ENCODE measurements at places on chromosomes 11 and 22.
A peak's percentile ranks its signal among the peaks of the same experiment; 100 is the strongest.

DNA sequence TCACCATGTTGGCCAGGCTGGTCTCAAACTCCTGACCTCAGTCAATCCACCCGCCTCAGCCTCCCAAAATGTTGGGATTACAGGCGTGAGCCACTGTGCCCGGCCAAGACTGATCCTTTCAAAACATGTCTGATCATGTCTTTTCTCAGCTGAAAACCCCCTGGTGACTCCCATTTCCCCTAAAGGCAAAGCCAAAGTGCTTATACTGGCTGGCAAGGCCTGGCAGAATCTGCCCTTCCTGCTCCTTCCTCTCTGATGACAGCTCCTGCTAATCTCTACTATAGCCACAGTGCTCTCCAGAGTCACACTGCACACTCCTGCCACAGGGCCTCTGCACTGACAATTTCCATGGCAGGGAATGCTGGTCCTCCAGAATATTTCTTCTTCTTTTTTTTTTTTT lies 2.6 kb upstream of the MCHR1 start:
- no peak for ATAC-seq

DNA sequence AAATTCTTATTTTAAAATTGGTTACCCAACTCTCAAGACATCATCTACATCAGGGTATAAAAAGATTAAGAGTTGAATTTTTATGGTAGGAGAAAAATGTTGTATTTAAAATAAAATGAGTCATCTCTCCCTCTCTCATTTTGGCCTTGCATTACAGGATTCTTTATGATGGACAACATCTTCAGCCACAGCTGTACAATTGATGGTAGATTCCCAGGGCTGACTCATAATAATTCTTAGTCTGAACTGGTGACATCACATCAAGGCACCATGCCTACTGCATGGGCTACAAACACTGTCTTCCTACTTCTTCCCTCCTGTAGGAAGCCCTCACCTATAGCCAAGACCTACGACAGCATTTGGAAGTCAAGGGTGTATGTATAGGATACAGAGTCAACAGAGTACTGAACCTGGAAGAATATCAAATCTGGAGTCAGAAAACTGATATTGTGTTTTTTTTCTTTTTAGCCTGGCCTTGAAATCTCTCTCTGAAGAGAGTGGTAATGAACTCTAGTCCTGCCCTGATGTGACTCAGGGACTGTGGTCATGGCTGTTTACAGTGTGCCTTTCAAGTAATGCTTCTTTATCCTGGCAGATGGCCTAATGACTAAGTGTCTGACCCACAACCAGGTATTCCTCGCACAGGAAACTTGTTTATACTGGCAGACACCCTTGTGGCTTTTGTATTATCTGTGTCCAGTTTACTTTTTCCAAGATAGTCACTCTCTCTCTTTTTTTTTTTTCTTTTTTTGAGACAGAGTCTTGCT lies 32.5 kb downstream of the MRGPRX2 start:
- ATAC-seq, result no peak

DNA sequence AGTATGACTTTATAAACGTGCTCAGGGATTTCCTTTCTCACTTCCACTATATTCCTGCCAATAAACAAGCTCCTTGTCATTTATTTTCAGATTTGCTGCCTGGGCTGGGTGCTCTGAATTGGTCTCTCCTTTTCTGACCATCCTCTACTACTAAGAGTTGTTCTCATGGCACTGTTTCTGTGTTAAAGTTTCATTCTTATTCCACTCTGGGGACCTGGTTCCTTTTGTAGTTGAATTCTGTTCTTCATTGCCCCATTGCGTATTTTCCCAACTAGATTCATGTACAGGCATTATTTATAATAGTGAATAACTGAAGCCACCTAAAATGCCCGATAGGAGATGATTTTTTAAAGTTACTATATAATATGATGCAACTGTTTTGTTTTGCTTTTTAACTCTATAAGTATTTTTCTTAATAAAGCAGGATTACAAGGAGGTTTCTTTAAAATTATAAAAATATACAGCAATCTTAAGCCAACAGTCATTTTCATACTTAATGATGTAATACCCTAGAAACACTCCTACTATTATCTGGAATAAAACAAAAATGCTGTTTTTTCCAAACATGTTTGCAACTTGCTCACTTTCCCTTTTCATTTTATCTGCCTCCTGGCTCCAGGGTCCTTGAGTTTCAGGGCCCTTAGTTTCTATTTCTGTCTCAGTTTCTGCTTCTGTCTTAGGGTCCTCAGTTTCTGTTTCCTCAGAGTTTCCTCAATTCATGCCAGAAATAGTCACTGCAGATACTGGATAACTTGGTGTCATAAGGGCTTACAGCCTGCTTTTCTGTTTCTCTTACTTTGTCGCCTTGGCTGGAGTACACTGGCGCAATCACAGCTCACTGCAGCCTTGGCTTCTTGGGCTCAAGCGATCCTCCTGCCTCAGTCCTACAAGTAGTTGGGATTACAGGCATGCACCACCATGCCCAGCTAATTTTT lies 9.8 kb upstream of the FUT4 start:
- no peak for ATAC-seq

GRCh38 chr11:79294845-79295731 lies 145.7 kb downstream of the TENM4 start:
- ATAC-seq, result no peak

DNA sequence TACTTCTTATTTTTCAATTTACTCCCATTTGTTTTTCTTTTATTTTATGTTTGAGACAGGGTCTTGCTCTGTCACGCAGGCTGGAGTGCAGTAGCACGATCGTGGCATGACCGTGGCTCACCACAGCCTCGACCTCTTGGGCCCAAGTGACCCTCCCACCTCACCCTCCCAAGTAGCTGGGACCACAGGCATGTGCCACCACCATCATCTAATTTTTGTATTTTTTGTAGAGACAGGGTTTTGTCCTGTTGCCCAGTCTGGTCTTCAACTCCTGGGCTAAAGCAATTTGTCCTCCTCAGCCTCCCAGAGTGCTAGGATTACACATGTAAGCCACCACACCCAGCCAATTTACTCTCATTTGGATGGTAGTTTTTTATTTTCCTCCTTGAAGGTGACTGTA lies 679.3 kb upstream of the CCDC179 start:
- ATAC-seq, result no peak

- ATAC-seq, result no peak
These were observed 2.9 kb downstream of the C11orf87 start for GRCh38 chr11:109424901-109425300.

DNA sequence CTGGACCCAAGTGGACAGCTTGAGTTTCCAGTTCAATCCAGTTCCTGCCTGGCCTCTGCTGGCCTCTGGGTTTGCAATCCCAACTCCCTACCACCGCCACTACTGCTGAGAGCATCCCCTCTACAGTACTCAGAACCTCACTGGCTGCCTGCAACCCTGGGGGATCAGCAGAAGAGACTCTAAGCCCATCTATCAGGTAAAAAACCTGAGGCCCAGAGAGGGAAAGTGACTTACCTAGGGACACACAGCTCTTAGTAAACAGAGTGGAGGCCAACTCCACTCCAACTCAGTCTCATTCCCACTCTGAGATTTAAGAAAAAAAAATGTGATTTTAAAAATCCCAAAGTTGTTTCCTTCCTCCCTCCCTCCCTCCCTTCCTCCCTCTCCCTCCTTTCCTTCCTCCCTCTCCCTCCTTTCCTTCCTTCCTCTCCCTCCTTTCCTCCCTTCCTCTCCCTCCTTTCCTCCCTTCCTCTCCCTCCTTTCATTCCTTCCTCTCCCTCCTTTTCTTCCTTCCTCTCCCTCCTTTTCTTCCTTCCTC lies 34.5 kb downstream of the APOL3 start:
- no peak for ATAC-seq

DNA sequence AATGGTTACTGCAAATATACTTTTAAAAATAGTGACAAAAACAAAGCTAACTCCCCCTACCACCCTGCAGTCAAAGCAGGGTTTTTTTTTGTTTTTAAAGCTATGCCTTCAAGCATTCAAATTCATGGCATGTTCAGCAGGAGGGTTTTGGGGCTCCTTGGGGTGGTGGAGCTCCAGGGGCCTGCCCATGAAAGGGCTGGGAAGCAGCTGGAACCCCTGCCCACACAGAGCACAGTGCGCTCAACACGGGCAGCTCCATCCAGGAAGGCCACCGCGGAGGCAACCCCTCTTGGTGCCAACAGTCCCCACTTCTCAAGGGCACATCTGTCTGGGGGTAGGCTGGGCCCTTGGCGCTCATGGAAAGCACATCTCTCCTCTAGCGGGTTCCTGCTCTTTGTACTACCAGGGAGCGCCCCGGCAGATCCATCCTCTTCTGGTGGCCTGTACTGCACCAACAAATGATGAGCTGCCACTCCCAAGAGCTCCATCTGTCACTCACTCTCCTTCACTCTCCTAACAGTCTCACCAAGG lies 16.6 kb upstream of the PHLDA2 start:
- no peak for ATAC-seq

DNA sequence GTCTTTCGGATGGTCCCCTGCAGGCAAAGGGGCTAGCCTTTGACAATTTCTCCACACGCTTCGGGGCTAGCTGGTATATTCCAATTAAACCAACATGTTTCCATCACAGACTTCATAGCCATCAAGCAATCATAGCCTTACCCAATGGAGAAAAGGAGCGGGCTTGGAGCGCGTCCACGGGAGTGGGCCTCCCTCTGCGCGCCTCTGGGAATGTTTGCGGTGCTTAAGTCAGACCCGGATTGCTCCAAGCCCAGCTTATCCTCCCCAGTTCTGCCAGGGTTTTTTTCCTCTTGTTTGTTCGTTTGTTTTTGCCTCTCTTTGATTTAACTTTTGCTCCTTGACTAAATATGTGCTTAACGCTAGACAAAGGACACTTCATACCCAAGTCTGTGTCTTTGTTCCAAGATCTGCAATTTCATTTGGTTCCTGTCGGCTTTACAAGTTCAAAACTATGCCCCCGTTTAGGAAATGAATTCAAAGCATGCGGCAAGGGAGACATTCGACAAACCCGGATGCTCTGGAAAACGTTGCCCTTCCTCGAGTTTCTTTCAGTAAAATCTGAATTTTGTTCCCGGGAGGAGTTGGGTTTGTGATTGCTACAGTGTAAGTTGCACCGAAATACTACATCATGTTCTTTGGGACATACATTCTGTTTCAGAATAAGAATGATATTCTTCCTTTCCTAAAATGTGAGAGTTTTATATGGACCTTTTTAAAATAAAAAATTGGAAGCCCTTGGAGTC lies 1.0 kb upstream of the GLB1L2 start:
- ATAC-seq, result no peak

DNA sequence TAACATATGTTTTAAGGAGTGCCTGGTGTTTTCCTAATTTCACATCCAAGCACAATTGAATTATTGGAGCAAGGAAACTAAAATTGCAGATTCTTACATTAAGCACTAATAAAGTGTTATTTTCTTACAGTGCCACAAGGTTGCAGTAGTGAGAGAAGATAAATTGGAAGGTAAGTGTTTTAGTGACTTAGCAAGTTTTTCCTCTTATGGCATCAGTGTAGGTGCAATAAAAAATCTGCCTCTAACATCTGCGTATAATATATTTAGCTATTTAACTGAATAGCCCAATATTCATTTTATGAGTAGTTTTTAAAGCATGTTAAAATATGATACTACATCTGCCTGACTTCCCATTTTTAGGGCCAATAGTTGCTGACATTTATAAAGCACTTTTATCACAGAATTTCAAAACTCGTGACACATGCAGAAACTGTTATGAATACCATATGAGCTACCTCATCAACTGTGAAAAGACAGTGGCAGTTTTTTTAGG lies 19.0 kb downstream of the POLD3 start:
- no peak for ATAC-seq

GRCh38 chr11:78325274-78325781 lies 92.3 kb downstream of the GAB2 start:
- peak; percentile 82 for ATAC-seq

DNA sequence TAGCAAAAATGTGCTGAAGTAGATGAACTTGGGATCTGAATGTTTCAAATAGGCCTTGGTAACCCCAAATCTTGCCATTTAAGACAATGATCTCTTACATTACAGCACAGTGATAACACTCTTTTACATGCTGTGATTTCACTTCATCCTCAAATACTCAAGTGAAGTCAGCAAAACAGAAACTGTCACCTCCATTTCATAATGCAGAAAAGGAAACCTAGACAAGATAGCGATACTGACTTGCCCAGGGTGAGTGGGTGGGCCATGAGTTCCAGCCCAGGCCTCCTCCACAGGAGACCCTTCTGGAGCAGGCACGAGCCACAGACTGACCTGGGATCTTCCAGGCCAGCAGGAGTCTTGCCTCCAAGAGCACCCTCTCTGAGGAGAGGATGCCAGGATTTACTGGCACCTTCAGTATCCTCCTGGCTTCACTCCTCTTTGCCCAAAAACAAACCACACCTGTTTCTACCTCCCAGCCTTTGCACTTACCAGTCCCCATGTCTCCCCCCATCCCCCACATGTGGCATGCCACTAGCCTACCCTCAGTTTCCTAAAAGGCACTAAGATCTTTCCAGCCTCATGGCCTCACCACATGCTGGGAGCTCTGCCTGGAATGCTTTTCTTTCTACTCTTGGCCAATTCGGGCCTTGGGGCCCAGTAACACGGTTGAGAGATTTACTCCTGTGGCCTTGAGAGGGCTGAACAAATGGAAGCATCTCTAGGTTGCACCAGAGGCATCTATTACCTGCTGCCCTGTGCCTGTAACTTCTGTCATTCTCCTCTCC lies 1.9 kb upstream of the DGAT2 start:
- ATAC-seq, result no peak

- ATAC-seq, result no peak
These were observed 11.6 kb downstream of the NEAT1 start for GRCh38 chr11:65434057-65434666.

DNA sequence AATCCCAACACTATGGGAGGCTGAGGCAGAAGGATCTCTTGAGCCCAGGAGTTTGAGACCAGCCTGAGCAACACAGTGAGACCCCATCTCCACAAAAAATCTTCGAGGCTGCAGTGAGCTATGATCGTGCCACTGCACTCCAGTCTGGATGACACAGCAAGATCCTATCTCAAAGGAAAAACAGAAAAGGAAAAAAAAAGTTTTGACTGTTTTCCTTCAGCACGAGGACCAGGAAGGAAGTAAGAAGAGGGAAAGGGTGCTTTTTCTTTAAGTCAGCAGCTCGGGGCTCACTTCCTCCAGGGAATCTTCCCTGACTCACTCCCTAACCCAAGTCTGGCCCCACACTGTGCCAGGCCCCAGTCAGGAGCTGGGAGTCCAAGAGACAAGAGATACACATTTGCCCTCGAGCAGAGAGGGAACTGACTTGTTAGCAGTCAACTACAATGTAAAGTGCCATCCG lies 14.2 kb downstream of the ARRB1 start:
- no peak for ATAC-seq

DNA sequence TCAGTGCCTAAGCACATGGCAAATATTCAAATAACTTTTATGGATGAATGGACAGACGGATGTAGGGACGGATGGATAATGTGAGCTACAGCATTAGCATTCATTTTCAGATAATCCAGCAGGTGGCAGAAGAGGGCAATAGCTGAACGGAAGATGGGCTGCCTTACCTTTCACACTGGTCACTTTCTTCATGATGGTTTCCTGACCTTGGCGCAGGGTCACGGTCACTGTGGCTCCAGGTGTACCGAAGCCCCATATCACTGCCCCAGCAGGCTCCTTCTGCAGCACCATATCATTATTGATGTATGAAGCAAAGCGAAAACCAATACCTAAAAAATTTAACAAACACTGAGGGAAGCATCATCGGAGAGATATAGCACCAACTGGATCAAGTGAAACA lies 4.3 kb downstream of the SIAE start:
- no peak for ATAC-seq

GRCh38 chr11:134050541-134051383 lies 18.1 kb upstream of the JAM3 start:
- ATAC-seq, result peak; percentile 84
